ENCODE measurements at places on chromosomes 2 and 18. TPM values are rescaled to one million over a fixed set of nuclear protein-coding genes. Genes with fewer than 3 reads are reported as not detected.

Gene PELI1
- total RNA-seq, result 39.2 TPM

DNA sequence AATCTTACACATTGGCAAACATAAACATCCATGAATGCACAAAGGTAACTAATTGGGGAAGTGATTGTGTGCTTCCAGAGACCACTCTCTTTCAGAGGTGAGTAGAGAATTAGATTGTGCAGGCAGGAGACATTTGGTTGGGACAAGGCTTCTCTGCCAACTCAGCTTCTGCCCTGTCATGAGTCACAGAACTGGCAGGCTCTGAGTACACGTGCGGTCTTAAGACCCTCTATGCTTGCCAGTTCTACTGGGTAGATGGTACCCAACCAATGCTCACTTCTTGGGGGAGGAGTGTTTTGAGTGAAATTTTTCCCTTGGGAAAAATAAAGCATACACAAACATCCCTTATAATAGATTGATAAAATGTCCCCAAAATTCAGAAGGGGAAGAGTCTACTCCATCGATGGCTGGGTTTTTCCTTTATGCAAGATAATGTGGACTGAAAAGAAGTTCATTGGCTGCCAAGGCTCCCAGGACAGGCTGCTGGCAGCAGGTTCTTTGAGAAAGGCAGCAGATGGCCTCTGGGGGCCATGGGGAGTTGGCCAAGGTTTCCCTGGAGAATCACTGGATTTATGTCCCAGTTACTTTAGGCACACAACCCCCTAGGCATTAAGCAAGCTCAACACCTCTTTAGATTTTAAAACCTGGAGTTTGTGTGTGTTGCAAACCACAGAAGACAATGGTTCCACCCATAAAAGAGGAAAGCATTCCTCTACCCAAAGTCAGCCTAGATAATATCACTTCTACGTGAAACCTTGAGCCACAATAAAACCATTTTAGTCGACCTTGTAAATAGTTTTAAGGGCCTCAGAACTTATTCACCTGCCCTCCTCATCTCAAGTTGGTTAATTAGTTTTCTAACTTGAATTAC is 417.0 kb downstream of the TXNL1 start:
- H3K4me1 ChIP-seq, result no peaks in the 10 kb centered on the region
- H3K36me3 ChIP-seq, result no peaks in the 10 kb centered on the region
- H3K27ac ChIP-seq, result no peak overlapping the region
- no peaks in the 10 kb centered on the region for H3K27me3 ChIP-seq
- DNase-seq, result no peak
- H3K4me3 ChIP-seq, result no peak overlapping the region

DNA sequence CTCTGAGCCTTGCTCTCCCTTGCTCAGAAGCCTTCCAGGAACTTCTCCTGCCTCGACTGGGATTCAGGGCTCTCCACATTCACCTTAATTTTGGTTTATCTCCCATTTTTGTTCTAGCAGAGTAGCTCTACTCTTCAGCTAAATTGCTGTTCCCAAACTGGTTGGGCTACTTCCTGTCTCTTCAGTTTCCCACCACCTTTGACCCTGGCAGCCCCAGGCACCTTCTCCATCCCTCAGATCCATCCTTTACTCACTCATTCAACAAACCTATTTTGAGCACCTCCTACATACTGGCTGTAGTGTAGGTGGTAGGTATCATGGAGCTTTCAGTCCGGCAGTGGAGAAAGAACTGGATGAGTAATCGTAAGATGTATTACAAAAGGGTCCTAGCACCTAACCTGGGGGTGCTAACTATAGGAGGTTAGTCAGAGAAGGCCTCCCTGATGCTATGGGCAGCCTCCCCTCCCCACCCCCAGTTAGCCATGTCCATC is 26.3 kb downstream of the MERTK start:
- no peaks in the 10 kb centered on the region for H3K4me1 ChIP-seq
- H3K36me3 ChIP-seq, result no peaks in the 10 kb centered on the region
- H3K27ac ChIP-seq, result no peak overlapping the region
- DNase-seq, result no peak
- H3K27me3 ChIP-seq, result no peaks in the 10 kb centered on the region

Gene LOXHD1
- total RNA-seq, result 0.11 TPM

Gene STON1
- 0.95 TPM for total RNA-seq

- no peaks in the 10 kb centered on the region for H3K27me3 ChIP-seq
- H3K4me1 ChIP-seq, result peaks cover 12% of the 10 kb centered on the region
- no peak overlapping the region for H3K4me3 ChIP-seq
- peaks cover 18% of the 10 kb centered on the region for H3K36me3 ChIP-seq
- DNase-seq, result no peak
Observed at GRCh38 chr2:47179388-47179787, 24.3 kb upstream of the STPG4 start.

DNA sequence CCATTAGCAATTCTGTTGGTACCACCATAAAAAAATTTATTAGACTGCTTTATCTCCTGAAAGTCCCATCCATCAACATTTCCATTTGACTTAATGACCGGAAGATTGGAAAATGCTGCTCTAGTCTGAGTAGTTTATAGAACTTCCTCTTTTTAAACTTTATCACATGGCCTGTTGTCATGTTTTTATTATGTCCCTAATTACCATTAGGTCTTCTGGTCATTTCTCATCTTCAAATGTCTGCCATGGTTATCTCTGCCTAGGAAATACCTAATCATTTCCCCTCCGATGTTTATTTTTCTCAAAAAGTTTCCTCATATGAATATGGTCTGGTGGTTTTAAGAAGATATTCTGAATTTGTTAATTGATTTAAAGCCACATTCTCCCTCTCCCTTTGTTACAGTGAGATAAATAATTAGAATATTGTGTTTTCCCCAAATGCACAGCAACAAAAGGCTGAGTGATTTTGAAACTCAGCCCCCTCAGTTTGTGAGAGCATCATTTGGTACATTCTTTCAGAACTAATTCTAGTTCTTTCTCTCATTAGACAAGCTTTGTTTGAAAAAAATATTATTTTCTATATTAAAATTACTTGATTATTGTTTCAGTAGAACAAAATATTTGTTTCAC is 317.1 kb upstream of the ST6GAL2 start:
- no peak overlapping the region for H3K27ac ChIP-seq
- no peaks in the 10 kb centered on the region for H3K4me1 ChIP-seq
- no peaks in the 10 kb centered on the region for H3K27me3 ChIP-seq
- no peak for DNase-seq
- H3K36me3 ChIP-seq, result no peaks in the 10 kb centered on the region
- H3K4me3 ChIP-seq, result no peak overlapping the region

Gene PNO1
- total RNA-seq, result 25.1 TPM

GRCh38 chr2:168654705-168655104 is 147.7 kb upstream of the NOSTRIN start:
- no peaks in the 10 kb centered on the region for H3K27me3 ChIP-seq
- no peak overlapping the region for H3K27ac ChIP-seq
- H3K4me3 ChIP-seq, result no peak overlapping the region
- H3K36me3 ChIP-seq, result peaks cover 2% of the 10 kb centered on the region

GRCh38 chr2:218002845-218003180 is at the start of gene TNS1:
TSS of gene TNS1 (minus strand) at chr2:218002995. CDS start at chr2:218002872, 123 bp downstream.
- H3K4me1 ChIP-seq, result no peaks in the 10 kb centered on the region
- peaks cover 4% of the 10 kb centered on the region for H3K27me3 ChIP-seq
- H3K4me3 ChIP-seq, result no peak within 1 kb of the TSS
- no peaks in the 10 kb centered on the region for H3K36me3 ChIP-seq
- DNase-seq, result no peak
- H3K27ac ChIP-seq, result no peak within 1 kb of the TSS

Gene CLIP4
- total RNA-seq, result 28.3 TPM

- H3K27ac ChIP-seq, result no peak overlapping the region
- H3K36me3 ChIP-seq, result no peaks in the 10 kb centered on the region
- peaks cover 23% of the 10 kb centered on the region for H3K4me1 ChIP-seq
- no peak overlapping the region for H3K4me3 ChIP-seq
Observed at GRCh38 chr2:222747526-222748160, 76.2 kb downstream of the MOGAT1 start.

Gene TMEM37
- total RNA-seq, result not detected

DNA sequence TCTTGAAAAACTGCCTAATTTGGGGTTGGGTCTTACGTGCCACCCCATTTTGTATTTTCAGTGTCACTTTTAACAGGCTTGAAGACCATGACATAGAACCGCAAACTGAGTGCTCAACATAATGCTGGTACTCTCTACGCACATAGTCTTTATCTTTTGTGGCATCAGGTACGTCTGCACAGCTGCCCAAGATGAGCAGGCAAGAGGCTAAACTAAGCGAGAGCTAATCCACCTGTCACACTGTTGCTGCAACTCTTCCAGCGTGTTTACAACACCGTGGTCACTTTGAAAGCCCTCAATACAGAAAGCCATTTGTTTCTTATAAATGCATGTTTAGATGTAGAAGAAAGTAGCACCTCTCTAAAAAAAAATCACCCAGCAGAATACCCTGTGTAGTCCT is 270.0 kb upstream of the TCF4 start:
- H3K36me3 ChIP-seq, result no peaks in the 10 kb centered on the region
- H3K27me3 ChIP-seq, result peaks cover 3% of the 10 kb centered on the region
- no peak overlapping the region for H3K4me3 ChIP-seq
- H3K4me1 ChIP-seq, result no peaks in the 10 kb centered on the region
- DNase-seq, result no peak

Measured in activated CD8-positive, alpha-beta T cell treated with anti-CD3 and anti-CD28 coated beads for 36 hours (primary cell).